ENCODE measurements at places on chromosomes 4 and X.

DNA sequence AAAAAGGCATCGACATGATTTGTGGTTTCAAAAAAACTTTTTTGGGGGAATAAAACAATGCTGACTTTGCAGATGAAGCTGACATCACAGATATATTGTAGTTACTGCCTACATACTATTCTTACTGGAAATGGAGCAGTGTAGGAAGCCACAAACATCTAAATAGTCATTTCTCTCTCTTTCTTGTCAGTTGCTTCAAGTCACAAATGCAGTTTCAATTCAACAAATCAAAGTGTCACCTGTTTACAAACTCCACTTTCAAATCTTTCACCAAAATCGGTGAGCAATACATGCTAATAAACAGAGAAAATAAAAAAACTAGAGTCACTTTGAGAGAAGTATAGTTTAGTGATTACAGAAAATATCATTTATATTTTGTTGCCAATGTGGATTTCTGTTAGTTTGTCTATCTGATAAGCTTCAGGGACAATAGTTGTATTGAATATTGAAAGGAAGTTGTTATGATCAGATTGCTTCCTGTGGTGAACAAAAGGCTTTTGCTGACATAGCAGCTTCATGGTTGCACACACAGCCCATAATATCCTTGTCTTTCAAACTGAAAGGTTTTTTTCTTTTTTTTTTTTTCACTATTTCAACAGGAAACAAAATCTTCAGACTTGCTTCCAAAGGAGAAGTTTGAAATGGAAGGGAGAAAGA is 49.7 kb upstream of the PTPN13 start:
- DNase-seq, result no peak

DNA sequence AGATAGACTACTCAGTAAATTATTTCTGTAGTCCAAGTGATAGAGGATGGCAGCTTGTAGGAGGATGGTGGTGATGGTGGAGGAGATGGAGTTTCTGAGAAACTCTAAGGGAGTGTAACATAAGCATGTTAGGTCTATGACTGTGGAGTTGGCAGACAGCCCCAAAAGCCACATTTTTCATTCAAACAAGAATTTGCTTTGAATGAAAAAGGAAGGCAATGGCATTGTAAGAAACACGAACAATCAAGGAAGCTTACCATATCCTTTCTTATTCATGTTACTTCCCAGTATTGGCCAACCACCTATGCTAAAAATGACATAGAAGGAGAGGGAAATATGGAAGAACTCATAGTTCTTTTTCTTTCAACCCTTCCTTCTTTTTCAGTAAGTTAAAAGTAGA is 18.7 kb upstream of the SEC24B start:
- no peak for DNase-seq

GRCh38 chrX:8272821-8273220 is 101.8 kb upstream of the VCX2 start:
- no peak for DNase-seq

DNA sequence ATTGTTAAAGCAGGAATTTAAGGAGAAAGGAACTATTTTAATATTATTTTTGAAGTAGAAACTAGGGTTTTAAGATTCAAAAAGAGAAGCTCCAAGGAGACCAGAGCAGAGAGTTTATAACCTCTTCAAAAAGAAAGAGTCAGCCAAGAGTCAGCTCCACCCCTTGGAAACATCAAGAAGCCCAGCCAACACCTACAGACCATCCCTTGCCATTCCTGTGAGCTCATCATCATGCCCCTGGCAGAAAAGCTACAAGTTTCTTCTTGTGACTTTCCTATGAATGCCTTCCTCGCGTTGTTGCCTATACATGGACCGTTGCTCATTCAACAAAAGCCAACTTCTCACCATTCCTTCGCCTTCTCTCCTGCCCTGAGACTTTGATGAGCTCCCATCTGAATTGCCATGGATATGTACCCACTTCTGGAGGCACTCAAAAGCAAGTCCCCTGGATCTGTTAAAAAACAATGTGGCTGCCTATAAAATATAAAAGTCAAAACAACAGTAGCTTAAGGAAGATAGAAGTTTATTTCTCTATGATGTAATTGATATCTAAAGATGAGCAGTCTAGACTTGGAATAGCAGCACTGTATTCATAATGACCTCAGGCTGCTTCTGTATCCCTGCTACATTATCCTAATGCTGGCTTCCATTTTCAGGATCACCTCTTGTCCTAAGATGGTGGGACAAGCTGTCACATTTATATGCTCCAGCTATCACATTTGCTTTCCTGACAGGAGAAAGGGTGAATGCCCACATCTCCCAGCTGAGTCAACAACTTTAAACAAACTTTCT is 20.3 kb downstream of the PLRG1 start:
- DNase-seq, result no peak

DNA sequence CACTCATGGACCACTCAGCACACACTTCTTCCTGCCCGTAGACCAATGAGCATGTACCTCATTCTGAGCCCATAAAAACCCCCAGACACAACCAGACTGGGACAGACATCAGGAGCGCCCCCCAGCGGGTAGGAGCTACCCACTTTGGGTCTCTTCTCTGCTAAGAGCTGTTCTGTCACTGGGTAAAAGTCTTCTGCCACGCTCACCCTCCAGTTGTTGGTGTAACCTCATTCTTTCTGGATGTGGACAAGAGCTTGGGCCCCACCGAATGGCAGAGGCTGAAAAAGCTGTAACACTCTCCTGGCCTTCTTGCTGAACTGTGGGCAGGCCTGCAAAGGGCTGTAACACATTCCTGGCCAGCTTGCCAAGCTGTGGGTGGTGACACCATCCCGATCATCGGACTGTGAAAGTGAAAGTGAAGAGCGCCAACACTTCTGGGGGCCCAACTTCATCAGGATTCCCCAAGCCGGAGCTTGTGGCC is 137.6 kb downstream of the TECRL start:
- DNase-seq, result no peak

DNA sequence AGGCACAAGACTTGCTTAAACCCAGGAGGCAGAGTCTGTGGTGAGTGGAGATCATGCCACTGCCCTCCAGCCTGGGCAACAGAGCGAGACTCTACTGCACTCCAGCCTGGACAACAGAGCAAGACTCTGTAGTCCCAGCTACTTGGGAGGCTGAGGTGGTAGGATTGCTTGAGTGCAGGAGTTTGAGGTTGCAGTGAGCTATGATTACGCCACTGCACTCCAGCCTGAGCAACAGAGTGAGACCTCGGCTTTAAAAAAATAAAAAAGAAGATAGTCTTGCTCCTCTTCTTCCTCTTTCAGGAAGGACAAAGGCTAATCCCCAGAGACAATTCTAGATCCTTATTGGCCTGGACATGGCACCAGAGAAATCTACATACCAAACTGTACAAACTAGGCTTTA is 5.7 kb upstream of the PPEF2 start:
- no peak for DNase-seq

- DNase-seq, result no peak
Measured at GRCh38 chrX:109049416-109049815, 313.1 kb upstream of the IRS4 start.

DNA sequence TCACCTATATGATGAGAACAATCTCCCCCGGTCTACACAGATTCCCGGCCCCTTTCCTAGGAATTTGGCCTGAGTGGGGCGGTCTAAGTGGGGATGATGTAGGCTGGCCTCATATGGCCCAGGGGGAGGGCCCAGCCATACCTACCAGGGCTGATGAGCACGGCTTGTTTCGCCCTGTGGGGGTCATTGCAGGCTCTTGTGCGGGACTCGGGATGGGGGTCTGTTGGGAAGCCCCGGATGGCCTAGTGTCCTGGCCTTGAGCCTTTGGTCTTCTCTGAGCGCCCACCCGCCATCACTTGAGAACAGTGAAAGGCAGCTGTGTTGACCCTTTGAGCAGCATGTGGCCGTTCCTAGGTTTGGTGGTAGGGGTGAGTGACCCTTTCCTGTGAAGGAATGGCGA is 4.8 kb upstream of the CTAG2 start:
- DNase-seq, result no peak

- no peak for DNase-seq
Measured at GRCh38 chrX:134374294-134374693, 85.7 kb upstream of the HPRT1 start.

DNA sequence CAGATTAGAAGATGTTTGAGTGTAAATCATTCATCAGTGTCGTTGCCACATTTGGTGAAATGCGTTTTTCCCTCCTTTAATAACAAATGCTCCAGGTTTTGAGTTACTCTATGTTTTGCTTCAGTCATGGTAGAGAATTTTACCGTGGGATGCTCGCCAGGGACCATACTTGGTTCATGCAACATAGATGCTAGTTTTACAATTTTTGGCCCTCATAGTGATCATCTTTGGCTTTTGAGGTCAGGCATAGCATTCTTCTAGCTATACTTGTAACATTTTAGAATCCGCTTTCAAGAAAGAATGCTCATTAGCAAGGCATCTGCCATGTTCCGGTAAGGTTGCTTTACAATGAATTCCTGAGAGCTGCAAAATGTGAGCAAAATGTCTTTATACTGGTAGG is 147.2 kb downstream of the SPCS3 start:
- no peak for DNase-seq

GRCh38 chr4:24000470-24000831 is 110.6 kb upstream of the PPARGC1A start:
- no peak for DNase-seq

- DNase-seq, result no peak
Measured at GRCh38 chr4:94536649-94537469, 85.1 kb downstream of the PDLIM5 start.

- DNase-seq, result no peak
Measured at GRCh38 chr4:35934320-35934981, 309.9 kb downstream of the ARAP2 start.

GRCh38 chr4:156677131-156677531 is 294.5 kb downstream of the PDGFC start:
- DNase-seq, result no peak

DNA sequence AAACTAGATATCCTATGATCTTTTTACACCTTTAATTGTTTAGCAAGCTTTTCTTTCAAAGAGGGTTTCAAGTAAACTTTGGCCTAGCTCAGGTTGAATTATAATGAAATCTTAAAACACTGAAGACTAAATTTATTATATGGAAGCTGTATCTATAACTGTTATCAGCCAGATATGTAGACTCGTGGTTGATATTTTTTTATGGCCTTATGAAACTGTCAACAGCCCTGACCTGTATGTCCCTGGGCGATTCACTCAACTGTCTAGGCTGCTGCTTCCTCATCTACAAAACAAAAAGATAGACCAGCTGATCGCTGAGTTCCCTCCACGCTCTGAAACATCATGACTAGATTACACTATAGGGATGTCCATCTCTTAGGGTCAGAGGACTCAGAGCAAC is 21.2 kb upstream of the PDK3 start:
- no peak for DNase-seq

DNA sequence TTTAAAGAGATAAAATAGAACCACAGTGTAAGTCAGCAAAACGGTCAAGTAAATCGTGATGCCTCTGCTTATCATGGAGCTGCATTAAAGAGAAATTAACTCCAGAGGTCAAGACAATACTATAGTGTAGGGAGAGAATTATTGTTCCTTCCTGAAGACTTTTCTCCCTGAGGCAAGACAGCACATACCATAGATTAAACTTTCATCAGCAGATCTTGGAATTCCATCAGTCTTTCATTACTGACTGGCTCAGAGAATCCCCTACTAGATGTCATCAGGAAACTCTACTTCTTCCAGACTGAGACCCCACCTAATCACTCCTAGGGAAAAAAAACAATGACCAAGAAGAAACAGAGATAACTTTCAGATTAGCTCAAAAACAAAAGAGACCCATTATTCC is 131.3 kb downstream of the NSUN7 start:
- no peak for DNase-seq

- peak; percentile 23 for DNase-seq
Measured at GRCh38 chrX:104922206-104922621, 298.3 kb downstream of the TEX13A start.

GRCh38 chr4:86993909-86994681 is 59.3 kb downstream of the AFF1 start:
- no peak for DNase-seq

GRCh38 chr4:31360786-31361185 is 640.6 kb downstream of the PCDH7 start:
- no peak for DNase-seq

GRCh38 chr4:151674804-151675391 is 85.9 kb downstream of the GATB start:
- no peak for DNase-seq

DNA sequence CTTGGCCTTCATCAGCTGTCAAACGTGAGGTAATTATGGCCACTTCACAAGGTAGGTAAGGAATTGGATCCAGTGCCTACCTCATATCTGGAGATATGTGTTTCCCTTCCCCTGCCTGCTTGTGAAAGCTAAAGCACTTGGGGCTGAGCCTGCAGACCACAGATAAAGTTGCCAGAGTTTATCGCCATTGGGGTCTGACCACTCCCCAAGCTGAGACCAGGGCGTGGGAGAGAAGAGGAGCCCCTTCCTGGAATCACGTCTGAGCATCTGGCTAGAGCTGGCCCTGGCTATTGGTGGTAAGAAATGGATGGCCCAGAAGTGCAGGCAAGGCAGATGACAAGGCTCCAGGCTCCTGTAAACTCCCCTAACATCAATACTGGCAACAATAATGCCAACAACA is 2.7 kb downstream of the ALAS2 start:
- no peak for DNase-seq
